AML-193 (cell line): ENCODE measurements at places on chromosomes 2 and 18.

DNA sequence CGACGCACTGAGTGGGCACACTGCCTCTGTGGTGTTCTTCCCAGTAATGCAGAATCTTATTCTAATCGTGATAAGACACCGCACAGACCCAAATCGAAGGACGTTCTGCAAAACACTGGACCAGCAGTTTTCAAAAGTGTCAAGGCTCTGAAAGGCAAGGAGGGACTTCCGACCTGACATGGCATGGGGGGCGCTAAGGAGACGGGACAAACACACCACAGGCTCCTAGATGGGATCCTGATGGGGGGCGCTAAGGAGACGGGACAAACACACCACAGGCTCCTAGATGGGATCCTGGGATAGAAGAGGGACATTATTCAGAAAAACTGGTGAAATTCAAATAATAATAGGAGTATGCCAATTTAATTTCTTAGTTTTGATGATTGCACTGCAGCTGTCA lies 191.4 kb downstream of the LDLRAD4 start:
- no peak for DNase-seq

GRCh38 chr2:74984947-74985637 lies 26.6 kb downstream of the POLE4 start:
- no peak for DNase-seq

DNA sequence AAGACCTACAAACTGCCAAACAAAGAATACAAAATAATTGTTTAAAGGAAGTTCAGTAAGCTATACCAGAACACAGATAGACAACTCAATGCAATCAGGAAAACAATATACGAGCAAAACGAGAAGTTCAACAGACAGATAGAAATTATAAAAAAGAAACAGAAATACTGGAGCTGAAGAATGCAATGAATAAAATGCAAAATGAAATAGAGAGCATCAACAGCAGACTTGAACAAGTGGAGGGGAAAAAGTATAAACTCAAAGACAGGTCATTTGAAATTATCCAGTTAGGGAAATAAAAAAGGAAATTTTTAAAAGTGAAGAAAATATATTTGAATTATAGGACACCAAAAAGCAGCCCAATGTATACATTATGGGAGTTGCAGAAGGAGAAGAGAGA lies 43.6 kb downstream of the MDH1 start:
- DNase-seq, result no peak

GRCh38 chr2:161250864-161251436 lies 57.3 kb upstream of the PSMD14 start:
- DNase-seq, result peak; percentile 35

DNA sequence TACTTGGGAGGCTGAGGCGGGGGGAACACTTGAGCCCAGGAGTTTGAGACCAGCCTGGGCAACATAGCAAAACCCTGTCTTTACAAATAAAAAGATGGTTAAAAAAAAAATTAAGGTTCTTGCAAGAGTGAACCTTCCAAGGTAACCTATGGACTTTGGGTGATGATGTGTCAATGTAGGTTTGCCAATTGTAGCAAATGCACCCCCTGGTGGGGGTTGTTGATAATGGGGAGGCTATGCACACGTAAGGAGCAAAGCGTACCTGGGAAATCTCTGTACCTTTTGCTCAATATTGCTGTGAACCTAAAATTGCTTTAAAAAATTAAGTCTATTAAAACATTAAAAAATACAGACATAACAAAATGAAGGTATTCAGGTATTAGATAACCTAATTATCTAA lies 70.4 kb downstream of the CWC22 start:
- no peak for DNase-seq

- no peak for DNase-seq
Observed at GRCh38 chr2:159714247-159714930, 2.1 kb downstream of the MARCHF7 start.

GRCh38 chr18:77063260-77063659 lies 69.3 kb downstream of the MBP start:
- DNase-seq, result peak; percentile 72

- DNase-seq, result no peak
Observed at GRCh38 chr2:240506406-240507059, 51.3 kb downstream of the ANKMY1 start.

- no peak for DNase-seq
Observed at GRCh38 chr2:208036357-208036756, 11.0 kb upstream of the PLEKHM3 start.

DNA sequence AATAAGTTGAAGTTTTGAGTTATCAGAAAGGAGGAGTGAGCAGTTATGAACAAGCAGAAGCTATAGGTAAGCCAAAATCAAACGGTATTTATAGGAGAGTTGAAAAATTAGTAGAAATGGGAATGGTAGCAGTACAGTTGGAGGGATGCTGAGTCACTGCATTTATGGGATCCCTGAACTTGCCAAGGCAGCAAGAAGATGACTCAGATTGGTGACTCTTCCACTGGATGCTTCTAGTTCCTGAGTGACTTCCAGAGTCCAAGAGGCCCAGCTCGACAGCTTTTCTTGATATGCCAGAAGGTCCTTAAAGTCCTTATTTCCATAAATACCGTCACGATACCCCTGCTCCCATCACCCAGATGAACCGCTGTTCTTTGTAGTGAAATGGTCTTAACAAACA lies 31.1 kb upstream of the ACTR3 start:
- DNase-seq, result no peak

GRCh38 chr18:76963936-76964335 lies 141.6 kb downstream of the ZNF236 start:
- no peak for DNase-seq

DNA sequence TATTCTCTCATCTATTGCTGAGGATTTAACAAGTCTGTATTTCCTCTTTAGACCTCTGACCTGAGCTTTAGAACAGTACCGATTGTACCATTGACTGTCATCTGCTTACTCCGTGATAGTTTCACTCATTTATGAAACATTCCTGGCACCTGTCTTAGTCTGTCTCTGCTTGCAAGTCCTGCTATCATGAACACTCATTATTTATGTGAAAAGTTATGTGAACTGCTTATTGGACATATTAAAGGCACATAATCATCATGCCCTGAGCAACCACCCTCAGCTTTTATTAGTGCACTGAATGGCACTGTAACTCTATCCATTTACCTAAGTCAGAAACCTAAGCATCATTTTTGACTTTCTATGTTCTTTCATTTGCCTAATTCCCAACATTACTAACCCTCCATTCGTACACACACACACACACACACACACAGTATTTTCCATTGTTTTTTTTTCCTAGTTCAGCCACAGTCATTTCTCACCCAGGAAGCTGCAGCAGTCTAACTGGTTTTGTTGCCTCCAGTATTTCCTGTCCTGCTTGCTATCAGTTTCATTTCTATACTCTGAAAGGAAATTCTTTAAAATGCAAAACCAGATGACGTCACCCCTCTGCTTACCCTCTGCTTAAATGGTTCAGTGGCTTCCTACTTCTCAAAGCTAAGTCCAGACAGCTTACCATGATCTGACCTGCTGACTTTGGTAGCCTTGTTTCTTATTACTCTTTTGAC lies 146.1 kb downstream of the HAUS1 start:
- DNase-seq, result peak; percentile 75

GRCh38 chr2:176577054-176577453 lies 307.8 kb downstream of the MTX2 start:
- DNase-seq, result no peak

DNA sequence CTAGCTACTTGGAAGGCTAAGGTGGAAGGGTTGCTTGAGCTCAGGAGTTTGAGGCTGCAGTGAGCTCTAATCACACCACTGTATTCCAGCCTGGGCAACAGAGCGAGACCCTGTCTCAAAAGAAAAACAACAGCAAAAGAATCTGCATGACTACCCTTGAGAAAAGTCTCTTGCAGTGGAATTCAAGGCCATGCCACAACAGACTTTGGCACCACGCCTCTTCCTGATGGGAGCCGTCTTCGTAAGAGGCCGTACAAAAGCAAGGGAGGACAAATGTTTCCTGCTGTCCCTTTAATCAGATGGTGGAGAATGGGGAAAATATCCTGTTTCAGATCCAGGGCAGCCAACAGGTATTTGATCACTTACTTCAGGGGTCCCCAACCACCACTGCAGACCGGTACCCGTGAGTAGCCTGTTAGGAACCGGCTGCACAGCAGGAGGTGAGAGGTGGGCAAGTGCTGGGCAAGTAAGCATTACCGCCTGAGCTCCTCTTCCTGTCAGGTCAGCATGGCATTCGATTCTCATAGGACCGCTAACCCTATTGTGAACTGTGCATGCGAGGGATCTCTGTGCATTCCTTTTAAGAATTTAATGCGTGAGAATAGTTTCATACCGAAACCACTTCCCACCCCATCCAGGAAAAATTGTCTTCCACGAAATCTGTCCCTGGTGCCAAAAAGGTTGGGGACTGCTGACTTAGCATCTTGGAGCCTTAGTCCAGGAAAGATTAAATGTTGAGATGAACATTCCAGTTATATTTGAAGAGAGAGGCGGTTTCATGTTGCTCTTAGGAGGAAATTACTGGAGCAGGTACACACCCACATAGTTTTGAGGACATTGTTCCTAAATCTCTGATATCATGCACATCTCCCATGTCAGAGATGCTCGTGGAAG lies 94.4 kb upstream of the XPO1 start:
- DNase-seq, result no peak

- no peak for DNase-seq
Observed at GRCh38 chr18:13448335-13448795, 229.8 kb downstream of the LDLRAD4 start.

DNA sequence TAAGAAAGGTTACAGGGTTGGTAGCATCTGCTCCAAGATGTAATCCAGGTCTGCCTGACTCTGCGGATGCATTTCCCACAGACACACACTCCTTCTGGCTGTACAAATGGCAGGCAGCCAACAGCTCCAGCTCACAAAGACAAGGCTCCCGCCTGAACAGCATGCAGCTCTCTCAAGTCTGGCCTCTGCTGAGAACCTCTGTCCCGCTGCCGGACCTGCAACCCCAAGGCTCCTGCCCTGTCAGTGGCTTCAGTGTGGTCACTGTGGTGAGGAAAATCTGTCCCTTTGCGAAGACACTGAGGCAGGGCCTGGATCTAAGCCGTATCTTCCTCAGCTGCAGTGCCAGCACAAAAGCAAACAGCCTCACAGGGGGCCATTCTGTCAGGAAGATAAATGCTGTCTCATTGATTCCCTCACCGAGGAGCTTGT lies 469.3 kb upstream of the MEX3C start:
- DNase-seq, result no peak

DNA sequence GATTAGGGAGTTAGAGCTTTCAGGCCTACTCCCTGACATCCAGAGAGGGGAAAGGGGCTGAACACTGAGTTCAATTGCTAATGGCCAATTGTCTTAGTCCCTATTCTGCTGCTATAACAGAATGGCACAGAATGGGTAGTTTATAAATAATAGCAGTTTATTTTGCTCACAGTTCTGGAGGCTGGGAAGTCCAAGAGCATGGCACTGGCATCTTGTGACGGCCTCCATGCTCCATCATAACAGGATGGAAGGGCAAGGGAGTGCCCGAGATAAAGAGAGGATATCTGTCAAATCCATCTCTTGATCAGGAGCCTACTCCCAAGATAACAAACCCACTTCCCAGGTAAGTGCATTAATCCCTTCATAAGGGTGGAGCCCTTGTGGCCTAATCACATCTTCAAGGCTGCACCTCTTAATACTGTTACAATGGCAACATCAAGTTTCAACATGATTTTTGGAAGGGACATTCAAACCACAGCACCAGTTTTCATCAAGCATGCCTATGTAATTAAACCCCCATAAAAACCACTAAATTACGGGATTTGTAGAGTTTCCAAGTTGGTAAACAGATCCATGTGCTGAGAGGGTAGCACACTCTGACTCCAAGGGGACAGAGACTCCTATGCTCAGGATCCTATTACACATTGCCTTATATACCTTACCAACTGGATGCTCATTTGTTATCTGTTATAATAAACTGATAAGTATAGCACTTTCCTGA lies 44.6 kb downstream of the BAZ2B start:
- DNase-seq, result no peak

DNA sequence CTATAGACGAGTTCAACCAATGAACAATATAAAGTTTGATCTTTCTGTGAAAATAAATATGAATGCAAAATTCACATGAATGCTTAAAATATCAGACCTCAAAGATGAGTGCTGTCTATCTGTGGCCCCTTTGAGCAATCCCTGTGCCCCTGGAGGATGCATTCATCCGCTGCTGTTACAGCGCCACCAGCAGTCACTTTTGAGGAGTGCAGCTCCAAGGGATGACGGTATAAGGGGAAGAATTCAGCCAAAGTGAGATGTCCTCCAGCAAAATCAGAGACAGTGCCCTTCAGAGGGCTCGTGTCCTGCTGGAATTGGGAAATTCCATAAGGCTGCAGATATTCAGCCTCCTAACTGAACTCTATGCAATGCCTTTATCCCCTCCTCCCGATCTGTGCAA lies 12.0 kb upstream of the CHRNA1 start:
- DNase-seq, result no peak

- no peak for DNase-seq
Observed at GRCh38 chr2:111167076-111167862, 46.6 kb downstream of the BCL2L11 start.

DNA sequence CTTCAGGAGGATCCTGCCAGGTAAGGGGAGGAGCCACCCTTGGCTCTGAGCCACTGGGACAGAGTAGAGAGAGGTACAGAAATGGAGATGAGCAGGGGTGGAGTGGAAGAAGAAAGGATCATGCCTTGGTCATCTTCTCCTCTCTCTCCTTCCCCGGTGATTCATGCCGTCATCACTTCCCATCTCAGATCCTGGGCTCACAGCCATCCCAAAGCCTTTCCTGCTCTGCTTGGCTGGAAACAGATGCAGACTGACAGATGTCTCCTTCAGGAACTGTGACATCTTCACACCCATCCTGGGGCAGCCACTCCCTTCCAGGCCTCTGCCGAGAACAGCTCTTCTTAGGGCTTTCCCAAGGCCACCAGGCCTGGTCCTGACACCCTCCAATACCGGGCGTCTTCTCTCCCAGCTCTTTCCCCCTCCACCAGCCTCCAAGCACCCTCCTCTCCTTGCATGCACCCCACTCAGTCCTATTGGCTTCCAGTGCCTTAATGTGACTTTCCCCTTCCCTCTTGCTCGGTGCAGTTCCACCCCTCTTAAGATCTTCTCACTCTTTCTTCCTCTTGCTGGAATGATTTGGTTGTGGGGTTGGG lies 58.3 kb upstream of the TNP1 start:
- DNase-seq, result no peak

DNA sequence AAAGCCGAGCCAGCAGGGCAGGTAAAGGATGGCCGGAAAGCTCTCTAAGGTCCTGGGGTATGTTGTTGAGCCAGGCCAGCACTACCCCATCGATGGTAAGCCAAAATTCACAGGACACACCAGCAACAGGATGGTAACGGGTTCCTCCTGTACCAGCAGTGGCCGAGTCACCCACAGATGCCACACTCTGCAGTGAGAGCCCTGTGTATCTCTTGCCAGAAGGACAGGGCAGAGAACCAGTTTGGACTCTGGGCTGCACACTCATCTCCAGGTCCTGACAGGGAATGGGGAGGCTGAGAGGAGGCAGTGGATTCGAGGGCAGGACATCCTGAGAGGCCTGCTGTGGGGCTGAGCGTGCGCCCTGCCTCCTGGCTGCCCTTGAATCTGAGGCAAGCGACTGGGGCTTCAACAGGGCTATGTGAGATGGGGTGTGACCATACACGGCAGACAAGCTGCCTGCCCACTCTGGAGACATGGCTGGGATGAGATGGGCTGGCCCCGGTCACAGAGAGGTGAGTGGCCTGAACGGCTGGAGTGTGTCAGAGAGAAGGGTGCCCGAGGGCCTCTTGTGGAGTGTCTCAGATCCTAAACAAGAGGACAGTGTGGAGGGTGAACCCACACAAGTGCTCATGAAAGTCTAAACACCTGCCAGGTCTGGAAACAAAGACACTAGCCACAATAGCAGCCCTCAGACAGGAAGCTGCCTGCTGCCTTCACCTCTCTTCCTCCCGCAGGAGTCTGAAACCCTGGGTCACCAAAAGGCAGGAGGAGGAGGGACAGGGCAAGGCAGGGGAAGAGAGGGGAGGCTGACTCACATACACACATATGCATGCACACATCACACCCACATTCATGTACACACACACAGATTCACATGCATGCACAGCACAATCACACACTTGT lies 182.3 kb downstream of the LOXHD1 start:
- DNase-seq, result no peak
